ENCODE measurements at places on chromosomes 2 and 18. TPM values are rescaled to one million over a fixed set of nuclear protein-coding genes. Genes with fewer than 3 reads are reported as not detected.

Gene SELENOI
- total RNA-seq, result 20.2 TPM

Gene RGPD3
- total RNA-seq, result under 0.01 TPM

Gene HOXD8
- total RNA-seq, result 10.0 TPM

Gene CD207
- not detected for total RNA-seq

Gene HOXD3
- total RNA-seq, result 2.2 TPM

Gene SERPINB13
- total RNA-seq, result not detected

Gene NDC80
- total RNA-seq, result 43.2 TPM

Gene GULP1
- 10.7 TPM for total RNA-seq

Gene SKOR2
- total RNA-seq, result not detected

Gene PROKR1
- not detected for total RNA-seq

Gene WDPCP
- total RNA-seq, result 12.1 TPM

Data from subcutaneous preadipocyte (primary cell).